Tibial nerve (tissue), 4 donors: ENCODE measurements at places on chromosomes 12 and 14. TPM values are rescaled to one million over a fixed set of nuclear protein-coding genes. Genes with fewer than 3 reads are reported as not detected.

DNA sequence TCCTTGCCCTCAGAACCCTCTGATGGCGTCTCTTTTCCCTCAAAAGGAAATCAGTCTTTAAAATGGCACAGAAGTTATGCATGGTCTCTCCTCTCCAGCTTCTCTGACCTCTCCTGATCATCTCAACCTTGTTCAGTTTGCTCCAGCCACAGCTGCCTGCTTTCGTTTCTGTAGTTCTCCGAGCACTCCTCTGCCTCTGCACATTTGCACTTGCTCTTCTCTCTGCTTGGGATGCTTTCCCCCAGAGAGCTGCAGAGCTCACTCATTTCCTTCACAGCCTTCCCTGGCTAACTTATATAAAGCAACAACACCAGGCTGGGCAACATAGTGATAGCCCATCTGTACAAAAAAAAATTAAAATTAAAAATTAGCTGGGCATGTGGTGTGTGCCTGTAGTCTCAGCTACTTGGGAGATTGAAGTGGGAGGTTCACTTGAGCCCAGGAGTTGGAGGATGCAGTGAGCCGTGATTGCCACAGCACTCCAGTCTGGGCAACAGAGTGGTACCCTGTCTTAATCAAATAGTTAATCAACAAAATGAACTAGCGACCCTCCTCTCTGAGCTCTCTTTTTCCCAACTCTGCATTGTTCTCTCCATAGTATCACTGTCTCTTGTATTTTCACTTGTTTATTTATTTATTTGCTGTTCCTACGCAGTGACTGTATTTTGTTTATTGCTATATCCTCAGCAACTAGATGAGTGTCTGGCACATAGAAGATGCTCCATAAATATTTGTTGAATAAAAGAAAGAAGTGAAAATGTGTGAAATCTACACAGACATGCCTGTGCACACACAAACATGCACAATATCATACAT lies 37.7 kb downstream of the PPFIBP1 start:
- peaks cover 3% of the 10 kb centered on the region for H3K4me1 ChIP-seq
- no peak for DNase-seq
- no peak overlapping the region for H3K27ac ChIP-seq
- H3K4me3 ChIP-seq, result no peak overlapping the region
- no peaks in the 10 kb centered on the region for H3K27me3 ChIP-seq

GRCh38 chr12:659090-659683 lies 4.1 kb downstream of the NINJ2 start:
- H3K4me3 ChIP-seq, result no peak overlapping the region
- no peaks in the 10 kb centered on the region for H3K4me1 ChIP-seq
- no peaks in the 10 kb centered on the region for H3K27me3 ChIP-seq
- DNase-seq, result no peak
- H3K27ac ChIP-seq, result no peak overlapping the region

GRCh38 chr12:67410246-67410645 lies 141.1 kb downstream of the CAND1 start:
- H3K36me3 ChIP-seq, result no peaks in the 10 kb centered on the region
- DNase-seq, result no peak
- H3K4me1 ChIP-seq, result no peaks in the 10 kb centered on the region
- no peak overlapping the region for H3K27ac ChIP-seq
- H3K27me3 ChIP-seq, result no peaks in the 10 kb centered on the region

DNA sequence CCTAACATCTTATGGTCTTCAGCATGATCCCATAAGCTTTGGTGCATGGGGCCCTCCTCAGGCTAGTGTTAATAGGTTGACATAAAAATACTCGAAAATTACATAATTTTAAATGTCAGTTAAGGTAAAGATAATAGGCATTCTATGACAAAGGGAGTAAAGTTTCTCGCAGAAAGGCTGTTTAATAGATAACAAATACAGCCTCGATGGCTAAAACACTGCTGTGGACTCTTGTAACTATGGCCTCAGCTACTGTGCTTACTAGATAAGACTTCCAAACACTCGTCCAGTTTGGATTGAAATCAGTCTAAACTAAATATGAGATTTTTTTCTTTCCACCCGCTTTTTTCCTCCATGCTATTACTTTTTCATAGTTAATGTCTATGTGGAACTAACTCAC lies 23.2 kb upstream of the MGST1 start:
- H3K4me3 ChIP-seq, result no peak overlapping the region
- DNase-seq, result no peak
- no peaks in the 10 kb centered on the region for H3K4me1 ChIP-seq
- H3K36me3 ChIP-seq, result no peaks in the 10 kb centered on the region

The DDX23 gene
- 55.5 TPM for total RNA-seq

DNA sequence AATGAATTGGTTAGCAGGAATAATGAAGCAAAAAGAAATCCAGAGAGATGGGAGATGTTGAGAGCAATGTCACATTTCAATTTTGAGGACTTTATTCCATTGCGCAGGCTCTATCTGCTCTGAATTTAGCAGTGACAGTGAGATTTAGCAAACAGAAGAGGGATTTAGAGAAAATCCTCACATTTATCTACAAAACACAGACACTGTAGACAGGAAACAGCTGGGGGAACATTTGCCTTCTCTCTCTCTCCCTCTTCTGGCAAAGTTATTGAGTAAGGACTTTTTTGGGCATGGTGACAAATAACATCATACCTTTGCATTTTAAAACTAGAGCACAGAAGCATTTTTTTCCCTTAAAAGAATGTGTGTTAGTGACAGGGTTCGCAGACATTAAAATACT lies at the start of gene IGF1:
IGF1 (minus strand) TSS at position 158 of the 400 bp plus-strand sequence. CDS start 182 bp downstream, outside the sequence.
- H3K27ac ChIP-seq, result peak within 1 kb of the TSS; percentile 56
- H3K4me1 ChIP-seq, result peaks cover 21% of the 10 kb centered on the region
- no peaks in the 10 kb centered on the region for H3K36me3 ChIP-seq
- H3K27me3 ChIP-seq, result no peaks in the 10 kb centered on the region
- no peak for DNase-seq

GRCh38 chr14:85534458-85535293 lies 4.7 kb downstream of the FLRT2 start:
- peak overlapping the region; percentile 67 for H3K4me3 ChIP-seq
- DNase-seq, result no peak
- no peaks in the 10 kb centered on the region for H3K36me3 ChIP-seq
- H3K27me3 ChIP-seq, result no peaks in the 10 kb centered on the region
- peaks cover 64% of the 10 kb centered on the region for H3K4me1 ChIP-seq

The SLC25A21 gene
- total RNA-seq, result 0.42 TPM

The KCNC2 gene
- not detected for total RNA-seq

The LTB4R2 gene
- total RNA-seq, result 15.5 TPM

DNA sequence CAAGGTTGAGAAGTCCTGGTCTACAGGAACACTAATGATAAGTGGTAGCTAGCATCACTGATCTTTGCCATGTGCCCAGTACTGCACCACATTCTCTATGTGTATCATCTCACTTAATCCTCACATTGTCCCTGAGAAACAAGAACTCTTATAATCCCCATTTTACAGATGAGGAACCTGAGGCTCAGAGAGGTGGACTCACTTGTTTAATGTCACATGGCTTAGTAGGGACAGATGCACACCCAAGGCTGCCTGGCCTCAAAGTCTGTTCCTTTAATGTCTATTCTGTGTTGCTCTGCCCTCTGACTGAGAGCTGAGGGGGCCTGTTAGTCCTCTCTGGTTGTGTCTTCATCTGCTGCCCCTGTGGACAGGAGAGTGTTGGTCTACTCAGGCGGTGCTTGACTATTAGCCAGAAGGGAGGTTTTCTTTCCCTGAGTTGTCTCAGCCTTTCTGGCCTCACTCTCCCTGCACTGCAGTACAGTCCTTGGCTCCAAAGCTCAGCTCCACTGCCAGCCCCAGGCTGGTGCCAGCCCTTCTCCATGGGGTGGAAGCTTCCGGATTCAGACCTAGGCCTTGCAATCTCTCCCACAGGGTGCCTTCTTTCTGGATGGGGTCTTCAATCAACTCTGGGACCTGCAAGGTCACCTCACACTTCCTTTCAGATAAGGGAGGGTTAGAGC lies 4.9 kb upstream of the DYNLL1 start:
- H3K36me3 ChIP-seq, result no peaks in the 10 kb centered on the region
- no peak overlapping the region for H3K27ac ChIP-seq
- no peak overlapping the region for H3K4me3 ChIP-seq
- no peaks in the 10 kb centered on the region for H3K4me1 ChIP-seq
- no peak for DNase-seq
- no peaks in the 10 kb centered on the region for H3K27me3 ChIP-seq

DNA sequence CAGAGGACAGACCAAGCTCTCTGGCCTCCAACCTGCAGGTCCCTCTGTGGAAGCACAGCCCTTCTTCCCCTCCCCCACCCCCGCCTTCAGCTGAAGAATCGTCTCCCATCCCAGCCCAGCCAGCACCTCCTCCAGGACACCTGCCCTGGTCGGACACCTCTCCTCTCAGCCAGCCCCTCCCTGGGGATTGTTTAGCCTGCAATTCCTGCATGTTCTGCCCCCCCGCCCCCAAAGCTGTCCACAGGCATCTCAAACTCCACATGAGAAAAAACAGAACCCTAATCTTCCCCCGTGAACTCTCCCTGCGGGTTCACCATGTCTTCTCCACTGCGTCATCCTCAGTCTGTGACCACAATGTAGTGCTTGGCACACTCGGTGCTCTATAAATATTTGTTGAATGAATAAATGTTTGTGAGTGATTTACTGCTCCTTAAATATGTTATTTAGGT lies 24.1 kb downstream of the PRIMA1 start:
- H3K36me3 ChIP-seq, result peaks cover 6% of the 10 kb centered on the region
- no peak overlapping the region for H3K4me3 ChIP-seq
- H3K27me3 ChIP-seq, result no peaks in the 10 kb centered on the region
- peak overlapping the region; percentile 64 for H3K27ac ChIP-seq

DNA sequence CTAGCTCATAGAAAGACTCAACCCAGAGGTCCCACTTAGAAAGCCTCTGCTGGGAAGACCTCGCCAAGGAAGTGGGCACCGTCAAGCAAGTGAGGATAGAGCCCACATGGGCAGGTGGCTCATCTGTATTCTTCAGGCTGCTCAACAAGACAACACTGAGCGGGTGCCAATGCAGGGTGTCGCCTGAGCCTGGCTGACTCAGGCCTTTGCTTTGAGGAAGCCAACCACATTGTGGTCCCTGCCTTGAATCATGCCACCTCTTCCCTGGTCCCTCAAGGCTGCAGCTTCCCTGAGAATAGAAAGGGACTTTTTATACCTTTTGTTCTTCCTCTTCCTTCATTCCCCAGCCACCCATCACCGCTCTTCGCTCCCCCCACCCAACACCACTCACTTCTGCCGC lies 2.1 kb upstream of the RNASE13 start:
- no peak for DNase-seq
- H3K36me3 ChIP-seq, result no peaks in the 10 kb centered on the region
- no peak overlapping the region for H3K4me3 ChIP-seq
- H3K27ac ChIP-seq, result peak overlapping the region; percentile 80
- H3K27me3 ChIP-seq, result no peaks in the 10 kb centered on the region
- H3K4me1 ChIP-seq, result no peaks in the 10 kb centered on the region
